ENCODE measurements at places on chromosomes 7 and 10.

- no peak for DNase-seq
Observed at GRCh38 chr10:51083356-51083853, 9.1 kb downstream of the PRKG1 start.

DNA sequence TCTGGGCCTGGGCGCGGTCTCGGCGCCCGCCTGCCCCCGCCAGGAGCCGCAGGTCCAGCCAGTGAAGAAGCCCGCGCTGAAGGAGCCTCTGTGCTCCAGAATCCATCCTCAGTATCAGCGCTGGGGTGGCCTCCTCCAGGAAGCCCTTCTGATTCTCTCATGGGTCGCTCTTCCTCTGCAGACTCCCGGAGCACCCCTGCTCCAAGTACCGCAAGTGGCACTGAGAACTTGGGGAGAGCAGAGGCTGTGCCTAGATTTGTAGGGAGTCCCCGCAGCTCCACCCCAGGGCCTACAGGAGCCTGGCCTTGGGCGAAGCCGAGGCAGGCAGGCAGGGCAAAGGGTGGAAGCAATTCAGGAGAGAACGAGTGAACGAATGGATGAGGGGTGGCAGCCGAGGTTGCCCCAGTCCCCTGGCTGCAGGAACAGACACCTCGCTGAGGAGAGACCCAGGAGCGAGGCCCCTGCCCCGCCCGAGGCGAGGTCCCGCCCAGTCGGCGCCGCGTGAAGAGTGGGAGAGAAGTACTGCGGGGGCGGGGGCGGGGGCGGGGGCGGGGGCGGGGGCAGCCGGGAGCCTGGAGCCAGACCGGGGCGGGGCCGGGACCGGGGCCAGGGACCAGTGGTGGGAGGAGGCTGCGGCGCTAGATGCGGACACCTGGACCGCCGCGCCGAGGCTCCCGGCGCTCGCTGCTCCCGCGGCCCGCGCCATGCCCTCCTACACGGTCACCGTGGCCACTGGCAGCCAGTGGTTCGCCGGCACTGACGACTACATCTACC, at the start of gene ALOX5:
Gene ALOX5, plus strand, starts transcription at position 641 of the 774 bp plus-strand sequence. Its CDS starts 64 bp downstream, at position 705.
- peak; percentile 42 for DNase-seq

GRCh38 chr10:107022600-107023354, 141.7 kb downstream of the SORCS1 start:
- no peak for DNase-seq

- no peak for DNase-seq
Observed at GRCh38 chr10:9621216-9621615, 1396.5 kb upstream of the CELF2 start.

DNA sequence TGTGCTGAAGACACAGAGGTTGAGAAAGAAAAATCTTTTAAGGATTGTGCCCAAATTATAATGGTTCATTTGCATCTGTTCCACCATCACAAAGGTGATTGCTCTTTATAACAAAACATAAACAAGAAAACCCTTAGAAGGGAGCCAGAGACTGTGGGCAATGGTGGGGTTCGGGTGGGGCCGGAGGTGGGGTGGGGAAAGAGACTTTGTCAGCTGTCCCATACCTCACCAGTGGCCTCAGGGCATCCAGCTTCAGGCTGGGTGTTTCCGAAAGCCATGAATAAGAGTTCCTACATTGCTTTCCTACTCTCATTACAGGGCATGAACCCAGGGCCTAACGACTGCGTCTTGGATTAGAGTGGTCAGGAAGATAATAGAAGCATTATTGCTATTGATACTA, 227.9 kb downstream of the PHTF2 start:
- no peak for DNase-seq

GRCh38 chr7:107233174-107233573, 64.4 kb downstream of the HBP1 start:
- DNase-seq = no peak

GRCh38 chr7:154837622-154838021, 165.3 kb downstream of the PAXIP1 start:
- no peak for DNase-seq

DNA sequence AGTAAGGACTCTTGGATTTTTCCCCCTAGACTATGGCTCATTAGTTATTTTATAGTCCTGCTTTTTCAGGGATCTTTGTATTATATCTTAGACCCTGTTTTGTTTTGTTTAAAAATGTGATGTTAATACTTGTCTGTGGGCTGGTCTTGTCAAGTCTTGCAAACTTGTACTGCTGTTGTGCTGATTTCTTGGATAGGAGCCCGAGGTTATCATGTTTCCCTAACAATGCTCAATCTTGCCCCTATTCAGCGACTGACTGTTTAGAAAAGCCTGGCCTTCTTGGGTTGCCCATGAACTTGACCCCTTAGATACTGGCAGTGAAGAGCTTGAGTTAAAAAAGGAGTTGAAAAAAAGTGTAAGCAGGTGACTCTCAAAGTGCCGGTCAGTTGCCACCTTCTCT, 115.7 kb downstream of the KIAA1217 start:
- no peak for DNase-seq

DNA sequence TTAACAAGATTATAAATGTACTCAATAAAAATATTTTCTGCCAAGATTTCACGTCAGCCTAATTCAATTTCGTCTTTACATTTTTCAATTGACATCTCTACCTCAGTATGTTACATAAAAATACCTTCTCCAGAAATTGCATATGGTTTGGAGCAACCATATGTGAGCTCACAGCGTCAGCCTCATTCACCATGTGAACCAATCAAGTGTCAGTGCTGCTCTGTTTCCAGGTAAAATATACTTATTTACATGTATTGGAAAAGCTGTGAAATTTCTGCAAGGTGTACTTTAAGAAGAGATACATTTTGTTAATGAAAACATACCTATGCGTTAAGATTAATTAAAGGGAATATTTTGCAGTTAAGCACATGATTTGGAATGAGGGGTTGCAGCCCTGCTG, 110.7 kb upstream of the PRSS1 start:
- no peak for DNase-seq

- no peak for DNase-seq
Observed at GRCh38 chr7:132708470-132708869, 132.2 kb upstream of the PLXNA4 start.

GRCh38 chr7:158781217-158781973, 47.9 kb downstream of the ESYT2 start:
- DNase-seq = no peak

DNA sequence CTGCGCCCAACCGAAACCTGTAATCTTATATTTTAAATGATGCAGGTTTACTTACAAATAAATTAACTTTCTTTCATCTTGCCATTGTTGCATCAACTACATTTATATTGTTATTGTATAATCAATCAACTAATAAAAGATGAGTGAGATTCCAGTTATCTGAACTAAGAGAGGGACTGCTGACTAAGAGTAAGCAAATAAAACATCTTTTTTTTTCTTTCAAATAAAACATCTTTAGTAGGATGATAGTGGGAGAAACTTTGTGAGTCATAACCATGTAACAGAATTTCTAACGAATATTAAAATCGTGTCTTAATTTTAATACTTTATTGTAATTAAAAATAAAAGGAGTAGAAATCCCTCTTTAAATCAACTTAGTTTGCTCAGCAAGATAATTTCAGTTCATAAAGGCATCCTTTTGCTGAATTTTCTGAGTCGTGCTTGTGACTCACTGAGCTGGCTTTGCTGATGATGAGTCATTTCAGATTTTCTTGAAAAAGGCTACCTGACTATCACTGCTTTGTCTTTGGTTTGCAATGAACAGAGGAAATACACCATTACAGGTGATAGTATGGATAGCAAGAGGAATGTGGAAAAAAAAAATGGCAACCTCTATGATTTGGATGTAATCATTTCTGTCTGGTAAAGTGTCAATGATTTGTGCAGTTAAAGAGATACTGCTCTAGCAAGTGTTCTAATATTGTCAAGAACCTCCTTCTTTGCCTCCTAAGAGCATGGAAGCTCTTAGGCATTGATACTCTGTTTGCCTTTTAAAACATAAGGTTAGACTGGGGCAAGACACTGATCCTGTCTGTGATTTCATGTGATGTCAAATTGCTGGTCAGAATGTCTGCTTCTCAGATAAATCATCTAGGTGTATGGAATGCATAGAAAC, 119.5 kb downstream of the GPR158 start:
- no peak for DNase-seq

Measured in CMK (cell line).